Frontal cortex (tissue), 4 donors: ENCODE measurements at places on chromosomes 4 and X. TPM values are rescaled to one million over a fixed set of nuclear protein-coding genes. Genes with fewer than 3 reads are reported as not detected.

The IL1RAPL1 gene
- total RNA-seq, result 14.3 TPM

The TNMD gene
- not detected for total RNA-seq

The NXF2B gene
- not detected for total RNA-seq

The USP17L27 gene
- not detected for total RNA-seq

GRCh38 chr4:7431696-7432530, 2.8 kb downstream of the PSAPL1 start:
- no peak for DNase-seq

GRCh38 chr4:77911842-77912450, 49.3 kb downstream of the MRPL1 start:
- no peak for DNase-seq

- DNase-seq, result no peak
Measured at GRCh38 chr4:13988353-13989305, 361.1 kb upstream of the BOD1L1 start.

- no peak for DNase-seq
Measured at GRCh38 chr4:47561331-47561730, 76.3 kb downstream of the ATP10D start.

GRCh38 chrX:153921070-153921469, 5.0 kb downstream of the ARHGAP4 start:
- DNase-seq, result no peak

GRCh38 chr4:148091896-148092295, 350.3 kb downstream of the NR3C2 start:
- no peak for DNase-seq

DNA sequence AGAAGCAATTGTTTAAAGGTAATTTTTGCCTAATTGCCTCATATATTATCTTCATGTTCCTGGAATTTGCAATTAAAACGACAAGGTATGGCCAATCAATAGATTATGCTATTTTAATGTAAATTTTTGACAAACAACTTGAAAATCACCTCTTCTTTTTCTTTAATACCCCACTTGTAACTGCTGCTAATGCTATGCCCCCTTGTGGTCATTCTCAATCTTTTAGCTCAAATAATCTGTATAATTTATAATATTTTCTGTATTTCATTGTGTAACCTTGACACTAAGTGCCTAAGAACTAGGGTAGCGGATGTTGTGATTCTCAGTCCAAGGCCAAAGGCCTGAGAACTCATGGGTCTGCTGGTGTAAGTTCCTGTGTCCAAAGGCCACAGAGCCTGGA, 831.7 kb upstream of the POU3F4 start:
- no peak for DNase-seq
